Stimulated activated CD4-positive, alpha-beta T cell treated with anti-CD3 and anti-CD28 coated beads, Interleukin-1b, Interleukin-23, amount 100 ng/mL, for 1 hour (primary cell): ENCODE measurements at places on chromosomes 3 and 15.

- no peak for DNase-seq
Observed at GRCh38 chr15:42088801-42089640, 5.3 kb downstream of the PLA2G4D start.

DNA sequence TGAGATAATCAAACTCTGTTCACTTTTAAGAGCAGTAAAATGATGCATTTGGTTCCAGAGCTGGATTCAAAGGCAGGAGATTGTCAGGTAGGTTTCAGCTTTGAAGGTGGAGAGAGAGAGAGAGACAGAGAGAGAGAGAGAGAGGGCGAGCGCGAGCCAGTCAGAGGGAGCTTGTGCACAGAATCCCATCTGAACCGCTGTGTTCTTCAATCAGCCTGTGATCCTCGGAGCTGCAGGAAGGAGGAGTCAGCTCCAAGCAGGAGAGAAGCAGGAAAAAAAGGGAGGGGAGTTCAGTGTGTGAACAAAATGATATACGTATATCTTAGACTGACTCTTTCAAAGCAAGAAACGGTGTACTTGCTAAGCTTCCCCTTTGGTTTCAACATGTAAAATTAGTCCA lies at the start of gene GPR149:
TSS of gene GPR149 (minus strand) at position 177 of the 400 bp plus-strand sequence. CDS start 575 bp downstream, outside the sequence.
- DNase-seq: no peak

GRCh38 chr15:100897221-100898151 lies 17.9 kb downstream of the ALDH1A3 start:
- DNase-seq: no peak

- DNase-seq: no peak
Observed at GRCh38 chr3:87414271-87414670, 137.9 kb upstream of the POU1F1 start.

DNA sequence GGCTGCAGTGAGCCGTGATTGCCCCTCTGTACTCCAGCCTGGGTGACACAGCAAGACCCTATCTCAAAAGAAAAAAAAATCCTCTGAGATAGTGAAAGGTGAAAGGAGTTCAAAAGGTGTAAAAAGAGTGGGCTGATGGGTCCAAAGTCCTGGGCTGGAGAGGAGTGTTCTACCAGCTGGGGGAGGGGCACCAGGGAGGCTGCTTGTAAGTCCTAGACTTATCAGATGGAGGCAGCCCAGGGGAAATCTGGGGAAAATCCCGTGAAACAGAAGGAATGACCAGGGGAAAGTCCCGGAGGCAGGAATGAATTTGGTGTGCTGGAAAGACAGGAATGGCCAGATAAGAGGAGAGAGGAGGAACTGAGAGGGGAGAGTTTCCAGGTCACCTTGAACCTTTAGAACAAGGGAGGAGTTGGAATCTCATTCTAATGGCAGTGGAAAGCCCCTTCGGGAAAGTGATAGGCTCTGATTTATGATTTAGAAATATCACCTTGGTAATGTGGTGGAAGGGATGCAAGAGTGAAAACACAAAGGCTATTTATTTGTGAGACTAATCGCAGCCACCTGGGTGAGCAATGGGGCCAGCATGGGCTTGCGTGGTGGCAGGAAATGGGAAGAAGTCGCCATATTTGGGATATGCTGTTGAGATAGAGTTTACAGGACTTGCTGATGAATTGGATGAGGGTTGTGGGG lies 23.4 kb upstream of the PPP4R2 start:
- no peak for DNase-seq

GRCh38 chr3:111610189-111610588 lies 15.0 kb upstream of the ZBED2 start:
- no peak for DNase-seq
